ENCODE measurements at places on chromosomes 11 and 22.

- DNase-seq, result no peak
Observed at GRCh38 chr11:116061322-116061721, 557.1 kb upstream of the CADM1 start.

DNA sequence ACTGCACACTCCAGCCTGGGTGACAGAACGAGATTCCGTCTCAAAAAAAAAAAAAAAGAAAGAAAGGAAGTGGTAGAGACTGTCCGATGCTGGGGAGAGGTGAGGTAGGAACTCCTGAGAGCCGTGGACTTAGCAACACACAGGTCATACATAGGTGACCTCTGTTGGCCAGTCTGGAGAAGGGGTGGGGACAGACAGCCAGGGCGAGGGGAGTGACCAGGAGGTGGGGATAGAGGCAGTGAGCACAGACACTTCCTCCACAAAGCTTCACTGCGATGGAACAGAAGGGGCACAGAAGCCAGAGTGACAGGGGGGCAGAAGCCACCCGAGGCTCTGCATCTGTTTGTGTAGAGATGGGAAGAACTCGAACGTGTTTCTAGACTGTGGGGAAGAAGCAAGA lies 47.1 kb downstream of the MYH9 start:
- DNase-seq, result no peak

DNA sequence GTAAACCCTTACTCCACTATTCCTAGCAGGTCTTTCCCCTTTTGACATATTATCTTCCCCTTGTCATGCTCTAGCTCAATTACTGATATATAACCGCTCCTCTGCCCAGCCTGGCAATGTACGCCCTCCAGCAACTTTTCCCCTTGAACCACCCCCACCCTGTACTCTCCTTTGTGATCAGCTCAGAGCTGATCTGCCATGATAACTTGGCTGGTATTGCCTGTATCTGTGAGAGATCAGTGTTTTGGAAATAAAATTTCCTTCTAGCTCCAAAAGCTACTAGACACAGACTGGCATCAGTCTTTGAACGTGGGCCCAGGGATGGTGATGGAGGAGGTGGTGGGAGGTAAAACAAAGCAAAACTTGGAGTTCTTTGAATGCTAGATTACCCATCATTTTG lies 42.9 kb downstream of the DIXDC1 start:
- no peak for DNase-seq

GRCh38 chr11:9808943-9809342 lies 145.1 kb downstream of the SWAP70 start:
- DNase-seq, result no peak

GRCh38 chr11:101188801-101189200 lies 59.2 kb upstream of the PGR start:
- DNase-seq, result no peak

GRCh38 chr11:17887779-17888178 lies 125.1 kb downstream of the SERGEF start:
- no peak for DNase-seq

DNA sequence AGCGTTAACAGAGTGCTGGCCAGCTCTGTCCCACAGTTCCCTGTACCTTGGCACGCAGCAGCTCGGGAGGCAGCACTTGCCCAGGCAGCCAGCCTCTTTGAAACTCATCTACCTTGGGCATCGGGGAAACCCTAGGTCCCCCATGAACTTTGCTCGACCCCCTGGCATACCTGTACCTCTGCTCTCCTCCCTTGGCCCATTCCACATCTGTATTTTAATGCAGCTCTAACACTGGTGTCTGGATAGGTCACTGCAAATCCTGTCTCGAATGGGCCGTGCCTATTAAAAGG lies 304.1 kb downstream of the TBC1D22A start:
- no peak for DNase-seq

DNA sequence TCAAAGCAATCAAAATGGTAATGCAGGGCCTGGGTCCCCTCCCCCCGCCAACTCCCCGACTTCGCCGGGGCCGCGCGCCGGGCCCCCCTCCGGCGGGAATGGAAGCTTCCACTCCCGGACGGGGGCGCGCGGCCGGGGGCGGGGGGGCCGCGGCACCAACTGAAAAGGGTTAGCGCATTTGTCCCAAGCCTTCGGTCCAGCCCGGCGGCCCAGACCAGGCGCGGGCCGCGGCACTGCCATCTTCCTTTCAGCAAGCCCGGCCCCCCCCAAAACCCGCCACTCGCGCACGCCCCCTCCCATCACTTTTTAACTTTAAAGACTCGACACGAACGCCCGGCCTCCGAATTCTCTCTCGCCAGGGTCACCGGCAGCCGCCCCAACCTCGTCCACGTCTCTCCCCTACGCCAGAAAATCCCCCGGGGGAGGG lies 2.8 kb downstream of the PHF21B start:
- no peak for DNase-seq

- no peak for DNase-seq
Observed at GRCh38 chr11:127825183-127825582, 762.2 kb downstream of the ETS1 start.

DNA sequence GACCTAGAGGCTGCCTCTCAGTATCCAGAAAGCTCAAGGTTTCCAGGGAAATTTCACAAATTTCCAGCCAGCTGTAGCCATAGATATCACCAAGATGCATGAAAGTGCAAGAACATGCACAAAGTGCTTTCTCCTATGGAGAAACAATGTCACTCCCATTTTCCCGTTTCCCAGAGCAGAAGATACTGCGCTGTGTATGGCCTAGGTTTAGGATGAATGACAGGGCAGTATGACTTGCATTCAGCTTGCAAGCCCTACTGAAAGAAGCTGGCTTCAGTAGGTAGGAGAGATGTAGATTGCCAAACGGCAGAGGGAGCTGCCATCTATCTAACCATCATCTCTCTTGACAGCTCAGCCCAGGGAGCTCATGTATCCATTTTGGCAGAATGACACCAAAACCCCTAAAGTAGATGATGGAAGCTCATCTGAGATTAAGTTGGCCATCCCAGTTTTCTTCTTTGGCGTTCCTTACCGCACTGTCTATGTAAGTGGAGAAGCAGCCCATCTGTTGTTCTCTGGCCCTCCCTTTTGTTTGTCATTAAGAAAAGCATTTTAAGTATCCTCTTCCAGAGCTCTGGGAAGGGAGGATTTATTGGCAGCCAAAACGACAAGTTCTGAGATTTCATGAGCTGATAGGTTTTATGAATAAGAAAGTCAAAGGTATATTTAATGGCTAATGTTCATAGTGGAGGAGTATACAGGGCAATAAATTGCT lies 4.6 kb downstream of the TECTA start:
- no peak for DNase-seq

GRCh38 chr11:65102142-65103095 lies 6.4 kb downstream of the VPS51 start:
- no peak for DNase-seq

- DNase-seq, result no peak
Observed at GRCh38 chr11:110026858-110027626, 66.2 kb upstream of the ZC3H12C start.

DNA sequence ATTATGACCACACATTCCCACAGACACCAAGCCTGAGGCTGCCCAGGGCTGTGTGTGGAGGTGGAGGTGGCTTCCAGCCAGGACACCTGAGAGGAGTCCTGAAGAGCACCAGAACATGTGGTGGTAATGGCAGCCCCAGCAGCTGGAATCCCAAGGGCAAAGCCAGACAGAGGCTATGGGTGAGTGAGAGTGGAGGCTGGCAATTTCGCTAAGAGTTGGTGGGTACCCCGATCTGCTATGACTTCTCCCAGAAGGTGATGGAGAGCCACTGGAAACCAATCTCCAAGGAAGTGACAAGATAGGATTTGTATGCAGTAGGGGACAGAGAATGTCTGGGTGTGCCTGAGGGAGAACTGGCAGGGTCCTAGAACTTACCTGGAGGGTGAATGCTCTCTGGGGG lies 69.3 kb upstream of the CLTCL1 start:
- no peak for DNase-seq

GRCh38 chr11:76892306-76892705 lies 31.6 kb downstream of the ACER3 start:
- no peak for DNase-seq

DNA sequence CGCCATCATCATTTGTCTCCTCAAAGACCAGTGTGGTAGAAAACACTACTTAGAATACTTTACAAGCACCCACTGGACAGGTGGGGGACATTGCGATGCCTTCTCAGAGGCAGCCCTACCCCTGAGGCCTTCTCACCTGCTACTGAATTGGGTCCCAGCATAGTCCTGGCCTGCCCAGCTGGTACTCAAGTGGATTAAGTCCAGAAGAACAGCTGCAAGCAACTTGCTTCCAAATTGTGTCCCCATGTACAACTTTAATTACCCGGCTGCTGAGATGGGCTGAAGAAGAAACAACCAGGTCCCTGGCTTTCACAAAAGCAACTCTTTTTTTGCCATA lies 12.3 kb downstream of the ABTB2 start:
- DNase-seq, result no peak

DNA sequence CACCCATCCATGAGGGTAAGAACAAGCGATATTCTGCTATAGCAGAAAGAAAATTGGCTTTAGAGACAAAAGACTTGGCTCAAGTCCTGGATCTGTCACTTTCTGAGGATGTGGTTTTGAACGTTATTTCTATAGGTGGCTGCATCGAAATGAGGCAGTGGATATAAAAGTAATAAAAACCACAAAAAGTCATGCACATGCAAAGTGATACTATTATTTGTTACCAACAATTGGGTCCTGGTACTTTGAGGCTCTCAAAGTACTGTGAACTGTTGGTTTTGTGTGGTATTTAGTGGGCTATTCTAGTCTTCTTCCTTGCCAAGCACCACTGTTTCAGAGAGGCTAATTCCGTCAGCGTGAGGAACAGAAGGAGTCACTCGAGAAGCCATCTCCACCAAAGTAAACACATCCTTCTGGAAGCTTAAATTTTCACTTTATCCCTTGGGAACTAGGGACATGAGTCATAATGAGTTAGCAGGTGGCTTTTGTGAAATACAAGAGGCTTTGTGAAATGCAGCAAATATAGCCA lies 13.1 kb downstream of the UBASH3B start:
- DNase-seq, result no peak

- no peak for DNase-seq
Observed at GRCh38 chr11:110886288-110886970, 174.2 kb upstream of the ARHGAP20 start.

DNA sequence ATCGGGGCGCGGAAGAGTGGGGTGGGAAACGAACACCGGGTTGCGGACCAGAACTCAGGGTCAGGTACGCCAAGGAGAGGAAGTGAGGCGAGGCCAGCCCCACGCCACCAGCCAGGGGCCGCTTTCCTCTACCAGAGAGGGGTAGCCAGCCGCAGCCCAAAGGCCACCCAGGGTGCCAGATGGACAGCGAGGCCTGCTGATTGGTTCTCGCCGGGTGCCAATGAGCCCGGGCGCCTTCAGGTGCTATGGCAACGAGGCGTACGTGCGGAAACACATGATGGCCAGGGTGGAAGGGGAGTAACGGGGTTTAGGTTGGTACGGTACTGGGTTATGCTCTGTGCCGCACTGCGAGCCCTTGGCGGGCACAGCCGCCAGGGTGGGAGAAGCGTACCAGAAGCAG lies 128.9 kb downstream of the SERGEF start:
- no peak for DNase-seq

- DNase-seq, result no peak
Observed at GRCh38 chr22:35198738-35199137, 58.6 kb upstream of the HMGXB4 start.

- DNase-seq, result no peak
Observed at GRCh38 chr11:85182441-85183387, 444.4 kb downstream of the DLG2 start.

GRCh38 chr11:78161346-78161745 lies 21.9 kb upstream of the ALG8 start:
- DNase-seq, result no peak

- DNase-seq, result no peak
Observed at GRCh38 chr11:10443721-10444235, 11.3 kb upstream of the AMPD3 start.

DNA sequence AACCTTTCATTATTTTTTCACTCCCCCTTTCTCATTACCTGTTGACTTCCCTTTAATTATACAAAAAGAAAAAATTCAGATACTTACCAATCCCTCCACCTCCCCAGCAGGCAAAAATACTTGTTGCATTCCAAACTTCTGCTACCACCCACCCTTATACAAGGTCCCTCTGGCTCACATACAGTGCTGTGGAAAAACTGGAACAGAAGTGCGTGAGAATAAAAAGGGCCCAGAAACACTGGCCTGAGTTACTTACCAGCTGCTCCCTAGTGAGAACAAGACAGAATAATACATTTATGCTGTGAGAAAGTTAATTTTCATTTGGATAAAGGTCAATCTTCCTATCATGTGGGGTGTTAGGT lies 46.9 kb upstream of the RAPSN start:
- no peak for DNase-seq

DNA sequence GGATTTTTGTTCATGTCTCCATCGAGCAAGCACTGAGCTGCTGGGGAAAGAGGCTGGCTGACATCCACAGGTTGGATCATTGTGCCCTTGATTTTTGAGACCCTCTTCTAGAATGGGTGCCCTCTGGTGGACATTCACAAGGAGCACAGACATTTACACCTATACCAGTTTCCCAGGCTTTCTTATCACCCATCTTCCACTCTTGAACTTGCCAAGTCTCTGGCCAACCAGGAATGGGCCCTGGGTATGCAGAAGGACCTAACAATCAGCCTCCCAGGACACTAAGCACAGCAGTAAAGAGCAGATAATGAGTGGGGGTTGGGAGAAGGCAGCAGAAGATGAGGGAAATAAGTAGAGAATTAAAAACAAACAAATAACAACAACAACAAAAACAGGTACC lies 5.7 kb upstream of the INTS4 start:
- DNase-seq, result peak; percentile 79

DNA sequence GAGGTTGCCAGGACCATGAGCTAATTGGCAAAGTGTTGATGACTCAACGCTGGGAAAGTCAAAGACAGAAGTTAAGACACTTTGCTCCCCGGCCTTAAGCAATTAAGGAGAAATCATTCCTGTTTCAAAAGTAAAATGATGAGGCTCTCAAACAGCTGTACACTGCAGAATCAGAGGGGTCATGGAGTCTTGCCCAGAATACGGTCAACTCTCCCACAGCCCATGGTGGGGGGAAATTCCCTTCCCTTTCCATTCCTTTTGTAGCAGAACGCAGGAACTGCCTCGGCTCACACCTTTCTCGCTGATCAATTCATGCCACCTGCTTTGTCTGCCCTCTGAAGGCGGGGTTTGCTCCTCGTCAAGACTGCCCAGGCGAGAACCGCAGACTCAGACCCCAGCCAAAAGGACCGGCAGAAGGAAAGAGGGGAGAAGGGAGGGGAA lies 52.8 kb downstream of the MN1 start:
- no peak for DNase-seq

DNA sequence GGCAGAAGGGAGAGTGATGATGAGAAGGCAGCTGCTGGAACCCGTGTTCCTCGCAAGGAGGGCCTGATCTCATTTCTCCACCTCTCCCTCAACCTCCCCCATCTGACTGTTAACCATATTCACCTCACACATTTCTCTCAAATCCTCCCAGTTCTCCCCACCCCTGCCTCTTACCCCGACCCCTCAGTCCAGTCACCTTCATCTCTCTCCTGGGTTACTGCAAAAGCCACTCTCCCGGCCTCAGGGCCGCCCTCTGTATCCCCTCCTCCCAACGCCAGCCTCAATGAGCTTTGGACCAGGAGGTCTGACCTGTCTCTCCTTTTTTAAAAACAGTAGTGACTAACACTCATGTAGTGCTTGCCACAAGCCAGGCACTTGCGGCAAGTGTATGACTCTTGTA lies 29.5 kb upstream of the LMO1 start:
- no peak for DNase-seq
